NCI-H187 treated with DMSO at 0.1 percent for 48 hours (cell line): ENCODE measurements at places on chromosomes 11 and 22.

DNA sequence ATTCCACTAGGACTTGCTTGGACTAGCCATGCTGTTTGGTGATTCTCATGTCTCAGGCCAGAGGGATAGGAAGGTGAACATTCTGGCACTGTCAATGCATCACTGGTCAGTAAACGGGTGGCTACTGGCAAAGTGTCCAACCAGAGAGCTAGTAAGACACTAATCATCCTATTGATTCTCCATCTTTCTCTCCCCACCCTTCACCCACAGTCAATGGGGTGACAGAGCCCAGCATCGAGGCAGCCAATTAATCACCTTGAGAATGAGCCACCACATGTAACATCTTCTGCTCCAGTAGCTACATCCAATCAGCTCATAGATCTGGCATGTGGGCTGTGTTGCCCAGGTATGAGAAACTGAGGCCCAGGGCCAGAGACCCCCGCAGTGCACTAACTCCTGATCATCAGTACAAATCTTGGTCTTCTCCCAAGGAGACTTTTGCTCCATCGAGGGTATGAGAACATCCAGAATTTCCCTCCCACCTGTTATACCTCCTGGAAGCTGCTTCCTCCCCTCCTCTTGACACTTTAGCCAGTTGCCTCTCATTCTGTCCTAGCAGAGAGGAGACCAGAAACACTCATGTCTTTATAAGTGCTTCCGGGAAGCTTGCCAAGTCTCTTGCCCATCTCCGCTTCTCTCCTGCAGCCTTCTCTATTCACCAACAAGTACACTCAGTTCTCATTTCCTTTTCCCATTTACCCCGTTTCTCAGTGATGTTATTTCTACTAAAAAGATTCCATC lies 17.0 kb downstream of the HTR3A start:
- DNase-seq = peak; percentile 56

GRCh38 chr22:45428391-45429385 lies 15.2 kb downstream of the RIBC2 start:
- DNase-seq = no peak

DNA sequence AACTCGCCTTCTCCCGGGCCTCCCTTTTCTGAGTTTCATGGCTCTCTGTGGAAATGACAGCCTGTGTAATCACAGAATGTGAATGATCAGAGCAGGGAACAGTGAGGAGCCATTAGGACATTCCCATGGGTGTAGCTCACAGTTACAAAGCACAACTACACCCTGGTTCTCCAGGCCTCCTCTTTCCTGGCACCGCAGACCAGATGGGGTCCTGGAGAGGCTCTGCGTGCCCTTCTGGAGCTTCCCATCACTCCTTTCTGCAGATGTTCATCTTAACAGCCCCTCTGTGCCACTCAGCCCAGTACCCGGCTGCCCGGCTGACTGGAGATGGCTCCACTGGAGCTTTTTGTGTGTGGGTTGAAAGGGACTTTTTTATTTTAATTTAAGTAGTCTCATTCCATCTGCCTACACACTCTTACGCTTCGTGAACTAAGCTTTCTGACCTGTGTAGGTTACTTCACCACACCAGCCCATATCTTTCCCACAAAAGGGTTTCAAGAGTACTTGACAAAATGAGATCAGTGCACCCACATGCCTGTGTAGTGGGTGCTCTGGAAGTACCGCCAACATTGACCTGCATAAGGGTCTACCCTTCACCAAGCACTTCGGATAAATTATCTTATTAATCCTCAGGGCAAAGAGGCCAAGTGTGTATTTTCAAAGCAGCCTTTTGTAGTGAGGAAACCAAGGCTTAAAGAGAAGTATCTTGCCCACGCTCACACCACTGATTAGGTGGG lies 29.8 kb downstream of the SREBF2 start:
- DNase-seq = peak; percentile 41

GRCh38 chr11:113673550-113674396 lies 32.3 kb downstream of the TMPRSS5 start:
- no peak for DNase-seq

GRCh38 chr11:34960277-34960676 lies 43.9 kb downstream of the PDHX start:
- no peak for DNase-seq
